ENCODE measurements at places on chromosomes 5 and 9.

- DNase-seq, result no peak
These were observed 69.3 kb downstream of the MLLT3 start for GRCh38 chr9:20552874-20553557.

DNA sequence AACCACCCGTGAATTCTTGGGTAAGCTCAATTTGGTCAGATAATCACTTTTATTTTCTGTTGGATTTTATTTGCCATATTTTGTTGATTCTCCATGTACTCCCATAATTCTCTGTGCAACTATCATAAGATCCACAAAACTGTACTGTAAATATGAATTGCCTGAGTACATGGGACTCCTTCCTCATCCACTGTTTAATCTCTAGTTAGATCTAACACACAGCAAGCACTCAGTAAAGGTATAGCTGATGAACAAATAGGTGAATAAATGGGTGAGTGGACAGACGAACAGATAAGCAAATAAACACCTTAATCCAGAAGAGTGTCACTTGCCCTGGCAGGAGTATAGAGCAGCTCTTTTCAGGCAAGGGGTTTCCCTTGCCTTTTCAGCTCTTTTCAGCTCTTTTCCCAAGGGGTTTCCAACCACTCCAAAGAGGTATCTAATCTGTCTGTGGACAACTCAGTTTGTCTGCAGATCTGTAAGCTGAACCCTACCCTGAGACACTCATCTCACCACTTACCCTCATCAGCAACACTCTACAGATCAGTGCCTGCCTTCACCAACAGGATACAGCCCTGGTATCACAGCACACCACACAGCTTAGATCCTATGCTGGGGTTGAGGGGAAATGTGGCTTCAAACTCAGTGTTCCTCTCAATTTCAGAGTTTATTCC is 51.2 kb downstream of the SIL1 start:
- DNase-seq, result no peak

- no peak for DNase-seq
These were observed 4.8 kb upstream of the SLC25A51 start for GRCh38 chr9:37908698-37909186.

DNA sequence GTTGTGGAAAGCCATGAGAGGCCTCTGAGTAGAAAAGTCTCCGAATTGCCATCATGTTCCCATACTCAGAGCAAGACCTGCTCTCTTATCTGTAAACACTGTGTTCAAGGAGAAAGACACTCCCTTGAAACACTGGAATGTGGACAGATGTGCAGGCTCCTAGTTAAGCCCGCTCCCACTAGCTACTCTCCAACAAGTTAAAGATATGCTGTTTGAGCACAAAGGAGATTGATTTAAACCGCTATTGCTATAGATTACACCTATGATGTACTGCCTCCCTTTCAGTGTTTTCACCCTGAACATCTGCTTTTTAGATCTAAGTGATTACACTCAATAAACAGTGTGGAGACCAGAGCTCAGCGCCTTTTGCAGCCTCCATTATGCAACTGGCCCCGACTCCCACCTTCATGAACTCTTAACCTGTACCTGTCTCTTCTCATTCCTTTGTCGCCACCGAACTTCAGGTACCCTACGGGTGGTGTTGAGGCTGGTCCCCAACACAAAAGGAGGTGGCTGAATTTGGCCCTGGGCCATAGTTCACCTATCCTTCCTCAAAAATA is 47.5 kb downstream of the TMEM245 start:
- no peak for DNase-seq

- no peak for DNase-seq
These were observed 10.3 kb downstream of the B4GALT7 start for GRCh38 chr5:177610131-177610769.

GRCh38 chr5:17399931-17400330 is 98.1 kb upstream of the TAF11L2 start:
- no peak for DNase-seq

- no peak for DNase-seq
These were observed 67.0 kb downstream of the ARHGEF28 start for GRCh38 chr5:73692981-73693380.

DNA sequence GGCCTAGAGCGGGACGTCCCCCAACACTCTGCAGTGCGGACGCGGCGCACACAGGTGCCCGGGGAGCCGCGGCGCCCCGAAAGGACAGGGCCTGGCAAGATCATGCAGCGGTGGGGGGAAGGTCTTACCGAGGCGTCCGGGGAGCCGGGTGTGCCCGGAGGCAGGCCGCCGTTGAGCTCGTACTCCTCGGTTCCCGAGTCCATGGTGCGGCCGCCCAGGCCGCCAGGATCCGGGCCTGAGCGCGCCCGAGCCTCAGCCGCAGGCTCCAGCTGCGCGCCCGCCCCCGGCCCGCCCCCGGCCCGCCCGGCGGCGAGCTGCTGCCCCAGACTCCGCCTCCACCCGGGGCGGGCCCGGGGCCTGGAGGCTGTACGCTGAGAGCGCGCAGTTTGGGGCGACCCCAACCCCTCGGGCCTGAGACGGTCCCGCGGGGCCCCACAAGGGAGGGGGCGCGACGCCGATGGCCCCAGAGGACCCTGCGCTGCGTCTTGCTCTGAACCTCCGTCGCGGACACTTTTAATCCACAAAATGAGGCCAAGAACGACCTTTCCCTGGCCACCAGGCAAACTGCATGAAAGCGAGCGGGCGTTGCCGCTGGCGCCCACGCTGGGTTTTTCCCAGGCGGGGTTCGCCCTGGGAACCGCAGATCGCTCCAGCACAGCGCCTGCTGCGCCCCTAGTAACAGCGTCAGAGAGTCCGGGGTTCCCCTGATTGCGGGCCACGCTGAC is at the start of gene NINJ1:
Gene NINJ1 (minus strand): TSS at position 237 of the 725 bp plus-strand sequence. CDS start 34 bp downstream, at position 203.
- peak; percentile 69 for DNase-seq

- DNase-seq, result no peak
These were observed 103.3 kb upstream of the SLIT3 start for GRCh38 chr5:169404223-169404622.

GRCh38 chr5:355958-356357 is 34.4 kb downstream of the AHRR start:
- DNase-seq, result no peak

DNA sequence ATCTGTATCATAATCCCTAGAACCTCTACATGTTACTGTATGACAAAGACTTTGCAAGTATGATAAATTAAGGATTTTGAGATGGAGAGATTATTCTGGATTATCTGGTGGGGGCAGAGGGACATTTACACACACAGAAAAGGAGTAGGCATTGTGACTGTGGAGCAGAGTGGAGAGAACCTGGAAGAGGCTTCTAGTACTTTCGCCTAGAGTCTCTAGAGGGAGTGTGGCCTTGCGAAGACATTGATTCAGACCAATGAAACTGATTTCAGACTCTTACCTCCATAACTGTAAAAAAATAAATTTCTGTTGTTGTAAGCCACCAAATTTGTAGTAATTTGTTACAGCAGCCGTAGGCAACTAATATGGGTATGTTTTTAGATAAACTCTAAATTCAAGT is 45.9 kb downstream of the CSNK1G3 start:
- DNase-seq, result no peak

DNA sequence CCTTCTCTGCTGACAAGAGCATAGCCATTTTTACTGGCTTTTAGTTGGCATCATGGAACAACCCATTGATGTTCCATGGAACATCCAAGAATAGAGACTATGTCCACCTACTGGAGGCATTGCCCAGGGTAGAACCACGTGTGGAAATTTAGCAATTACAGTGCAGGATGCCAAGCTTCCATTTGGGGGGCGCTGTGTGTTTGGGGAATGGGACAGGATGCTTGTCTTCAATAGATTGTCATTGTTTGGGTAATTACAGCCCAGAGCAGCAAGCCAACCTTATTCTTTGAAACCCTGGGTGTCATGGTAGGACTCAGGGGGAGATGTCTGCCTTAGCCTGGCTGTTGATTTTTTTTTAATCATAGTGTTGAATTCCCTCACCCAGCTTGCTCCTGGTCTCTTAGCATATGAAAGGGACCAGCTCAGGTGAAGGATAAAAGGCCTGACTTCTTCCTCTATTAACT is 171.1 kb downstream of the DOCK2 start:
- DNase-seq, result no peak

DNA sequence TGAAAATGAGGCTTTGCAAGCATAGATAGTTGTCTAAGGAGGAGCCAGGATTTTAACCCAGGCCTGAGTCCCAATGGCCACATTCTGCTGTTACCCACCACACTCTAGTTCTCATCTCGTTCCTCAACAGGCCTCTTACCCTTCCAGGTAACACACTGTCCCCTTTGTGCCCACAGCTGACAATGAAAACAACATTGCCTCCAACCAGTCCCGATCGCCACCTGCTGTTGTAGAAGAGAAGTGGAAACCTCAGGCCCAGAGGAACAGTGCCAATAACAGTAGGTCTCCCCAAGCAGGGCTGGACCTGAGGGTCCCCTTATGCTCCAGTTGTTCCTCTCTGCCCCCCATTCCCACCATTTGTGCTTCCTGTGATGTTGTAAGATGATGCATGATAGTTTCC is 30.4 kb downstream of the AMBP start:
- no peak for DNase-seq

DNA sequence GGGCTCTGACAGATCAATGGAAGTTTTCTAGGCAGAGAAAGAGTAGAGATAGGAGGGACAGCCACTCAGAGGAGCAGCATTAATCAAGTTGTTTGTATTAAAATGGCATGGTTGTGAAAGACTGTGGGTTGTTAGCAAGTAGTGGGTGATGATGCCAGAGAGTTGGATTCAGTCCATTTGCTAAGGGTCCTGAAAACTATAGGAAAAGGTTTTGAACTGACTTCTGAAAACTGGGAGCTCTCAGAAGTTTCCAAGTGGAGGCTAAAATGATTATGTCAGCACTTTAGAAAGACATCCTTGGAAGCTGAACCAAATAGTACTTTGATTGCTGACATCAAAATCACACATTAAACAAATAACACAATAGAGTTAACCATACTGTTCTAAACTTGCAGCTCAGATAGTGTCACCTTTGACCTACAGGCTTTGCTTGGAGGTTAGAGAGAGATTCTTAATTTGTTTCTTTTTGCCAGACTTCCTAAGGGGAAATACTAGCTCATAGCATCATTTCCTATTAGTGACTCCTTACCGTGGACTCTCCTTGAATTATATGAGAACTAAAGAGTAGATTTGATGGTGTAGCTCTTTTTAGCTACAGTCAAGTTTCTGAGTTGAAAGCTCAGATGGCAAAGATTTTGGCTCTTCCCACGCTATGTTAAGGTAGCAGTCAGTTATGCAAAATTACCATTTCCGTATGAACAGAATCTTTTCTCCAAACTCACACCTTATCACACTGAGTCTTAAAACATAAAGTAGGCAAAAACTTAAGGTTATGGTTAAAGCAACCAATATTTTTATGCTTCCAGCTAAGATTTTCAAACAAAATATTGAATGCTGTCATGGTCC is 277.1 kb downstream of the NR3C1 start:
- DNase-seq, result no peak

- no peak for DNase-seq
These were observed 49.8 kb downstream of the ROR2 start for GRCh38 chr9:91900055-91900796.

- DNase-seq, result no peak
These were observed 72.4 kb upstream of the ADAMTS2 start for GRCh38 chr5:179417696-179418095.

GRCh38 chr9:123769719-123770118 is 160.2 kb downstream of the DENND1A start:
- DNase-seq, result no peak

DNA sequence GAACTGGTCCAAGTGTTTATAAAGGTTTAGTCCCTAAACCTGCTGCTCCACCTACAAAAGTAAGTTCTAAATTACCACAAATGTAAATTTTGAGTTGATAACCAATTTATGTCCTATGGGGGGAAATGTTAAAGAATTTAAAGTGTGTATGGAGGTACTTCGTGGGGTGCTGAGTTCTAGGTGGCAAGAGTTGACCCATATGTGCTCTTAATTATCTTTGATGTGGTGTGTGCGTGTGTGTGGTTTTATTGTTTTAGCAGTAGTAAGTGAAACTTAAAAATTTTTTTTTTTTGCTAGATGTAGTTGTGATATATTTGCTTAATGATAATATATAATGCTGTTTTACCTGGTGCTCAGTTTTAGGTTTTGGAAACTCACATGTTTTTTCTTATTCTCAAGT is 72.6 kb downstream of the GPBP1 start:
- DNase-seq, result no peak

DNA sequence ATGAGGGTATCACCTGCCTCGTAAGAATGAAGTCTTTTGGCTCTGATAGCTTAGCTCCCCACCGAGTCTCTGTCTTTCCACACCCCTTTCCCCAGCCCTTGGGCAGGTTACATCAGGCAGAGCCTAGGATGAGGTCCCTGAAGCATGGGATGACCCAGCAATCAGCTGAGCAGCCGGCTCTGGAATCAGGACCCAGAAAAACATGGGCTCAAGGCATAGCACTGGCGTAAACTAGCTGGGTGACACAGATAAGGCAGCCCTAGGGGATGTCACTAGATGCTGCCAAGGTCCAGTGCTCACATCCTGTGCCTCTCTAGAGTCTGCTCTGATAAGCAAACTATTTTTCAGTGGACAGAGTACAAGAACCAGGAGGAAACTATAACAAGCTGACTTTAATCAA is 26.6 kb downstream of the IDNK start:
- DNase-seq, result no peak

GRCh38 chr9:88786291-88787079 is 204.8 kb upstream of the S1PR3 start:
- DNase-seq, result no peak

GRCh38 chr5:116361171-116361967 is 213.3 kb downstream of the SEMA6A start:
- DNase-seq, result no peak

DNA sequence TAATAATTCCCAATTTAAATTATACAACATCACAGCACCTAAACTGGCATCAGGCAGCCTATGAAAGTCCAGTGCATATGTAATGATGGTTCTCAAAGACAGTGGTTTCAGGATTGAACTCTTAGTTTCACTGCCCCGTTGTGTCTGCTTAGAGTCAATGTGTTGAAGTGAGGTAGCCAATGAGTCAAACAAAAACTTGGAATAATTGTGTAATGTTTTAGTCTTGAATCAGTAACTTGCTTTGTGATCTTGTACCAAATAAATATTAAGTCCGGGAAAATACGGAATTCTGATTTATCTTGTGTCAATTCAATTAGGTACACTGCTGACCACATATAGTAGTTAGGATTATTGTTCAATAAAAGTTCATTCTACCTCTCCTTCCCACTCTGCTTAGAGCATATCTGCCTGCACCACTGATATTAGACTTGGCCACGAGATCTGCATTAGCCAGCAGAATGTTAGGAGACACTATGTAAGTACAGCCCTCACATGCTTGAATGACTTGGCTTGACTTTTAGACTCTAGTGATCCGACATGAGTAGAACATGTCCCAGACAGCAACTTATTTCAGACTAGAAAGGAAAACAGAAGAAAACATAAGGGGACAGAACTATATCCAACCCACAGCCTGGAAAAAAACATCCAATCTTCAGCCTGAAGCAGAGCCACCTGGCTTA is 441.5 kb upstream of the PTGER4 start:
- no peak for DNase-seq

DNA sequence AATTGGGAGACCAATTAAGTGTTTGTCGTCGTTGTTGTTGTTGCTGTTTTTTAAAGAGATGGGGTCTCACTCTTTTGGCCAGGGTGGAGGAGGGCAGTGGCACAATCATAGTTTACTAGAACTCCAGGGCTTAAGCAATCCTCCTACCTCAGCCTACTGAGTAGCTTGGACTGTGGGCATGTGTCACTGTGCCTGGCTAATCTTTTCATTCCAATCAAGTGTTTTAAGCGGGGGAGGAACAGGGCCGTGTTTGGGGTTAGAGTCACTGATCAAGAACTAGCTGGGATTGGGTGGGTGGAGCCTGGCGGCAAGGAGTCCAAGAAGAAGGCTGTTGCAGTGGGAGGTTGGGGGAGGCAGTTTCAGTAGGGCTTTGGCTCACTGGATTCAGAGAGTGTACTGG is 13.8 kb downstream of the SNX30 start:
- no peak for DNase-seq

- DNase-seq, result no peak
These were observed 57.1 kb upstream of the GLRX start for GRCh38 chr5:95879661-95880060.

All from COLO829 (cell line).